Omental fat pad (tissue), 4 donors: ENCODE measurements at places on chromosomes 1 and 21. TPM values are rescaled to one million over a fixed set of nuclear protein-coding genes. Genes with fewer than 3 reads are reported as not detected.

SYT14 gene
- not detected for total RNA-seq

GRCh38 chr1:49627781-49628180 is 396.0 kb downstream of the AGBL4 start:
- DNase-seq: no peak

- no peak for DNase-seq
Measured at GRCh38 chr1:40404670-40405462, 31.3 kb downstream of the SMAP2 start.

YY1AP1 gene
- 91.3 TPM for total RNA-seq

DNA sequence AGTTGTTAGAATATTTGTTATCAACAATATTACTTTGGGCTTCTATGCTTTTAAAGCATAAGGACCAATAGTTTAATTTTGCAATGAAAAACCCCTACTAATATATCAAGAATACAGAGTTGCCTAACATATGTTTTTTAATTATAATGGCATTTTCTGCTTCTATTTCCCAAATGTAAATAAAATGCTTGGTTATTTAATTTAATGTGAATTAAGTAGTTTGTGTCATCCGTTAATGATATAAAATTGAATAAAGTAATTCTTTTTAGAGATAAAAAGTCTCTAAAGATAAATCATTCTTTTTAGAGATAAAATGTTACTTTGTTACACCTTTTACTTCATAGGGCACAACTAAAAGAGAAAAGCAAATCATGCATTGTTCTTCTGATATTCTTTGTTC is 583.7 kb upstream of the ADGRL2 start:
- no peak for DNase-seq

DNA sequence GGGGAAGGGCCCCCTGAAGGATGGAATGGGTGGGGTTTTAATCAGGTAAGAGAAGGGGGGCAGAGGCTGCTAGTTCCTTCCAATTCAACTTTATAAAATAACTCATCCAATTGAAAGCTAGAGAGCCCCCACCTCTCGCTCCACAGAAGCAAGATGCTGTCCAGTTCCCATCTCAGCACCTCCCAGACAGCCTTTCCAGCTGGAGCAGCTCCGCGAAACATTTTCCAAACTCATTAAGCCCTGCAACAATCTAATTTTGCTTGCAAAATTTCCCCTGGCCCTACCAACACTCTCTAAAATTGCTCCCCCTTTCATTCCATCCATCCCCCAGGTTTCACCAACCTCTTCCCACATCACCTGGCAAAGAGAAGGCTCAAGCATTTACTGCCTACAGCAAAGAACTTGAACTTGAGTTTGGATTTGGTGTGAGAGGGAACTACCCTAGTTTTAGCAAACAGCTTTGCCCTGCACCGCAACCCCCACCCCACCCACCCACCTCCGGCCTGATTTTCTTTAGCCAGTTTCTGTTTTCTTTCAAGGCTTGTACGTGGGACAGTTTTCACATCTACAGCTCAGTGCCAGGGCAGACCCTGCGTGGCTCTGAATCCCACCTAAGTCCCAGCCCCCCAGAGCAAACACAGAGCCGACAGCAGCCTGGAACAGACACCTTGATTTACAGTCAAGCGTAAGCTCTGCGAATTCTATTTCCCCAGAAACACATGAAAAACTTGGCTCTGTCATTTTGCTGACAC is 46.7 kb downstream of the SYF2 start:
- DNase-seq: no peak

GRCh38 chr1:17350083-17350482 is 21.9 kb upstream of the PADI6 start:
- no peak for DNase-seq

DNA sequence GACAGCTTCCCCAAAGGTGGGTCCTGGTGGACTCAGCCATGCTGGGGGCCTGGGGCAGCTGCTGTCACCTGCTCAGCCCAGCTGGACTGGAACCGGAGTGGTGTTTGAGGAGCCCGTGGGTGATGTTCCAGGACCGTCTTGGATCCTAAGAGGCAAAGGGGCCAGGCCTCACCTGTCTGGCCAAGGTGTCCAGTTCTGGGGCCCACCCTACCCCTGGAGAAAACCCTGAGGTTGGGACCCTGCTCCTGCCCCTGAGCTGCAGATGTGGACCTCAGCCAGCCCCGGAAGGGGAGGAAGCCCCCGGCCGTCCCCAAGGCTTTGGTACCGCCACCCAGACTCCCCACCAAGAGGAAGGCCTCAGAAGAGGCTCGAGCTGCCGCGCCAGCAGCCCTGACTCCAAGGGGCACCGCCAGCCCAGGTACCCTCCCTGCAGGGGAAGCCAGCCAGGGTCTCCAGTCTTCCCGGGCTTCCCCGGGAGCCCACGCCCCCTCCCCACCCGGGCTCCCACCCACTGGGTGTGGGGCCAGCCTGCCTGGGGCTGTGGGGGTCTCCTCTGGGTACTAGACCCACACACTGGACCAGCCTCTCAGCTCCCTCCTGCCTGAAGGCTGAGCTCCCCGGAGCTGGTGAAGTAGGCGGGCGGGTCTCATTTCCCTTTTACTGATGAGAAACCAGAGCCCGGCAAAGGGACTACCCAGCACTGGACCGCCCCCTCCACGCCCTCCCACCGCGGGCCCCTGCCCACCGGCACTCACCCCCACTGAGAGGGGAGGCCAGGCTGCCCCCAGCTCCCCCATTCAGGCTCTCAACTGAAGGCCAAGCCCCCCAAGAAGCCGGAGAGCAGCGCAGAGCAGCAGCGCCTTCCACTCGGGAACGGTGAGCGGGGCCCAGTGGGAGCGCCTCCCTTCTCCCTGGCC is 1.3 kb downstream of the AIRE start:
- no peak for DNase-seq

GPR25 gene
- not detected for total RNA-seq
